ENCODE measurements at places on chromosomes 2 and 18. TPM values are rescaled to one million over a fixed set of nuclear protein-coding genes. Genes with fewer than 3 reads are reported as not detected.

DNA sequence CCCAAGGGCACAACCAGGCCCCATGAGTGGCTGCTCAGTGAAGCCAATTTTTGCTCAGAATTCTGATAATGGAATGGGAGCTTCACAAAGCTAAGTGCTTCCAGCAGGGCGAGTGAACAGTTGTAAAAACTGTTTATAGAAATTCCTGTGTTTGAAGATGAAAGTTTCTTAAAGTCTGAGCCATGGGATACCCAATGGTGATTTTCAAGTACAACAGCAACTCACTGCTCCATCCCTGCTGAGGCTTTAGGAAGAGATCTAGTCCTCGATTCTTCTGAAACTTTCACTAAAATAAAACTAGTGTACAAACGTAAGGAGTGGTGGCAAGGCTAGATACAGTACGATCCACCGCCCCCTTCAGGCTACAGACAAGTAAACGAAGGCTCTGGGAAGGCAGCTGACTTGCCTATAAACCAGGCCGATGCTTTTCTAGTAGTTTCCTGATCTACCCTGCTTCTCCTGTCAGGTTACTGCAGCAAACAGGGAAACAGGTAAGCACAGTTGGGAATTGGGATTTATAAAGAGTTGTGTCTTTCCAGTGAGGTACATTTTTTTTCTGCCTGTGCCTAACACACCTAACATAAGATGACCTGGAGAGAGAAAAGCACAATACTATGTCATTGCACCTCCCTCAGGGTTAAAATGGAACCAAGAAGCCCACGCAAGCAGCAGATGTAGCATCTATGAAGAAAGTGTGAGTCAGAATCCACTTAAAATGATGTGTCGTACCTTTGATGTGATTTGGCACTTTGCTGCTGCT is 108.7 kb downstream of the UXS1 start:
- DNase-seq: peak; percentile 53

- no peak for DNase-seq
These were observed 86.1 kb downstream of the SLC4A10 start for GRCh38 chr2:161710131-161710915.

- no peak for DNase-seq
These were observed 57.6 kb downstream of the EVA1A start for GRCh38 chr2:75503048-75503607.

GRCh38 chr2:224925061-224925809 is 117.0 kb downstream of the DOCK10 start:
- DNase-seq: no peak

DNA sequence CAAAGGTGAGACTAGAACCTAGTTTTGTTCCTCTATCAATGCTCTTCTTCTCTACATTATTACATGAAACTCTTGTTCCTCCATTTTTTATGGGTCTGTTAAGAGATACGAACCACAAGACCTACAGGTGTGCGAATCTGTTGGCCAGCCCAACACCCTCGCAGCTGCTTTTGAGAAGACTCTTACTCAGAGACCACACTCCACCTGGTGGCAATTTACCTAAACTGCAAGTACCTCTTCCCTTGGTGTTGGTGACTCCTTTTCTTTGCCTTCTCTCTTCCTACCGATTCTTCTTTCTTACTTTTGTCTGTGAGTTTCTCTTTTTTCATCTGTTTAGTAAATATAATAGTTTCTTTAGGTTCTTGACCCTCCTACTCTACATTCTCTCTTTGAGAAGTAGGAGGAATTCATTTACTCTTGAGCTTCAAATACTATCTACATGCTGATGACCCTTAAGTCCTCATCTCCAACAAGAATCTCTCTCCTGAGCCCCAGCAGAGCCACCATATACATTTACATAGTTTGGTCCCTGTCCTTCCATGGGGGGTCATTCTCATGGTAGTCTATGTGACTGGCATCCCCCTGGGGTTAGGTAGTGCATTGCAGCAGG is 81.8 kb upstream of the GAREM1 start:
- peak; percentile 57 for DNase-seq

GRCh38 chr2:60621688-60622429 is 68.4 kb upstream of the BCL11A start:
- DNase-seq: no peak

- DNase-seq: no peak
These were observed 320.4 kb upstream of the HS6ST1 start for GRCh38 chr2:128639120-128639477.

DNA sequence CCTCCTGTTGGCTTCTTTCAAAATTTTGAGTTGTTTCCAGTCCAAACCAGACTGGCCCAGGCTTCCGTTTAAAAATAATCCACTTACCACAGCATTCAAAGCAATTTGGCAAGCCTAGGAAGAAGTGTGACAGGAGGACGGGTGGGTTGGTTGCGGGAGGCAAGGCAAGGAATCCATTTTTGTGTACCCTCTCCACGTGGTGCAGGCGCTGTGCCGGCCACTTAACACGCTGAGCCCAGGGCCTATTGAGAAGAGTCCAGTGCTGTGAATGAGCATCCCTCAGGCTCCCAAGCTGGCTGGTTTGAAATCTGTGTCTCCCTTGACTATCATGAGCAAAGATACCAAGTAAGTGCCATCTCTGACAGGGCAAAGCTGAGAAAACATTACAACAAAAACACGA is 160.9 kb downstream of the NCKAP5 start:
- no peak for DNase-seq

DNA sequence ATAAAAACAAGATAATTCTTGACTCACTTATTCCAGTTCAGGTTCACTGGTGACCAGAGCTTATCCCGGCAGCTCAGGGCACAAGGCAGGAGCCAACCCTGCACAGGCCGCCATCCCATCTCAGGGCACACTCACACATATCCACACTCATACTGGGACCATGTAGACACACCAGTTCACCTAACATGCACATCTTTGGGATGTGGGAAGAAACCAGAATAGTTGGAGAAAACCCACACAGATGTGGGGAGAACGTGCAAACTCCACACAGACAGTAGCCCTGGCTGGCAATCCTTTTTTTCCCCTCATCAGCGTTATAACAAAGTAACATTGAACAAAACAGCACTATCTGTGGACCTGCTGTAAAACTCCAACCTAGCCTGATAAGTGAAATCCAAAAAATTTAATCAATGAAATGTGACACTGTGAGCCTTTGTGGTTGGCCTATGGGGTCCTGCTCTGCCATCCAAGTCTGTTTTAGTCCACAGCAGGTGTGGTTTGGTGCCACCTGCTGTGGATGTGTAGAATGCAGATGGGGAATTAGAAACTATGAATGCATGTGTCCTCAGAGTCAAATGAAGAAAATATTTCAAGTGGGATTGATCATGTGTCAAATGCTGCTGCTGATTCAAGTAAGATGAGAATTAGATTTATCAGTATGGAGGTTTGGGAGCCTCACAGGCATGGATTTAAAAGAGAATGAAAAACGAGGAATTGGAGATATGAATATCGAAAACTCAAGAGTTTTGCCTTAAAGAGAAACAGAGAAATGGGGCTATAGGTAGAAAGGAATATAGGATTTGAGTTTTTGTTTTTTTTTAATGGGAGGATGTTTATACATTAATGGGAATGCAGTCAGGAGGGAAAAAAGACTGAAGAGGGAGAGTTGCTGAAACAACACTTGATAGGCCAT is 47.0 kb downstream of the UGP2 start:
- DNase-seq: peak; percentile 54

DNA sequence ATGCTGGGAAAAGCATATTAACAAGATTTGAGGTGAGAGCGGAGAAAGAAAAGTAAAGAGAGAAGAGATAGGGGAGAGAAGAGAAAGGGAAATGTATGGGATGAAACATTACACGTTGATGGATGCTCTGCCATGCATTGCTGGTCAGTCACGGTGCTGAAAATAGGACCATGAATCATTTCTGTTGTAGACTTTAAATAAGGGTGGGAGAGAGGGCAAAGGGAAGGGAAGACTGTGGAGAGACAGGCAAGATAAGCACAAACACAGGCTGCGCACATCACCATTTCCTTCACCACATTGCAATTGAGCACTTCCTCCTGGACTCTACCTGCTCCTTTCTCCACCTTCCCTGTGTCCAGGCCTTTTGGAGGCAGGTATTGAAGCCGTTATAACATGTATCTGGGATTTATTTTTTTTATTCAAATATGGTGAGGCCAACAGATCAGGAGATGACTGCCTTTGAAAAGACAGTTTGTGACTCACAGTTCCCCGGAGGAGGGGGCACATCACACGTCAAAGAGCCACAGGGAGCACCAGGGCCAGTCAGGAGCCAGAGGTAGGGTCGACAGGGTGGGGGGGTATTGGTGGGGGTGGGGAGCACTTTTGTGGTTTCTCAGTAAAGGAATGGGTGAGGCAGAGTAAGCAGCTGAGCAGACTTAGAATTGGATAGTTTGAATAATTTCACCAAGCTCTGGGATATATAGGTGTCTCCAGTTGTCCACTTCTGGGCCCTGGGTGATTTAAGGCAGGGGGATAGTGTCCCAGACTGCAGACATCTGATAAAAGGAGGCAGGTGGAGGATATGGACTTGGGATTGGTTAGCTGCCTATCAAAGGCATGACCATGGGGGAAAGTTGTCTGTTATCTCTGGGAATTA is 372.8 kb upstream of the ST6GAL2 start:
- DNase-seq: no peak

DNA sequence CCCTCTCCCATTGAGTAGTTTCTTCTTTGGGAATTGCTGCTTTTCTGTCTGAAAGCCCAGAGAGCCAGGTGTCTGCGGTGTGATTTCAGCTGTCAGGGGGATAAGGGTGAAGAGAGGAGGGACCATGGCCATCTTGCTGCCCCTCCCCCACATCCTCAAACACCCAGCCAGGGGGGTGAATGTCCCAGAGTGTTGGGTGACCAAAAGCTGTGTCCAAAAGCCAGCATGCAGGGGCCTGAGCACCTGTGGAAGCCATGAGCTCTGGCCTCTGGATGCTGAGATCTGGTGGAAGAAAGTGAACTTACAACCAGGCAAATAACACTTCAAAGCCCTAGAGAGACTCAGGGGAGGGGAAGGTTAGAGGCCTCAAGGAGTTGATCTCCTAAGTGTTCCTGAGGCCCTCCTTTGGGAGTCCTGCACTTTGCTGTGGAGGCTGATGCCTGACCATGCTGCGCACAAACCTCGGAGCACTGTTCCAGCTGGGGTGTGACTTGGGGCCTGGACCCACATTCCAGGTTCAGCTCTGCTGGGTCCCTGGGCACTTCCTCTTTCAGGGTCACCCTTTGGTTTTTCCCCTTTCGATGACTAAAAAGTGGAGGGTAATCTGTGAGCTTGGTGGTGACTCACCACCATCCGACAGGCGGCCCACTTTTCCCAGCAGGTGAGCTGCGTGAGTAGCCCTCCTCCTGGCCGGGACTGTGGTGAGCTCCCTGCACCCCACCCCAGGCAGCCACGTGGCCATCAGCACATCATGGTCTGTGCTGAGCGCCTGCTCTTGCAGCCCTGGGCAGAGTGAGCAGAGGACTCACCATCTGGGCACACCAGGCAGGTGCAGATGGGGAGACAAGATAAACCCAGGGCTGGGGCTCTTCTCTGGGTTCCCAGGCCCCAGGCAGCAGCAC is 66.8 kb upstream of the FOSL2 start:
- no peak for DNase-seq

GRCh38 chr2:48910961-48911360 is 155.4 kb upstream of the LHCGR start:
- DNase-seq: no peak

DNA sequence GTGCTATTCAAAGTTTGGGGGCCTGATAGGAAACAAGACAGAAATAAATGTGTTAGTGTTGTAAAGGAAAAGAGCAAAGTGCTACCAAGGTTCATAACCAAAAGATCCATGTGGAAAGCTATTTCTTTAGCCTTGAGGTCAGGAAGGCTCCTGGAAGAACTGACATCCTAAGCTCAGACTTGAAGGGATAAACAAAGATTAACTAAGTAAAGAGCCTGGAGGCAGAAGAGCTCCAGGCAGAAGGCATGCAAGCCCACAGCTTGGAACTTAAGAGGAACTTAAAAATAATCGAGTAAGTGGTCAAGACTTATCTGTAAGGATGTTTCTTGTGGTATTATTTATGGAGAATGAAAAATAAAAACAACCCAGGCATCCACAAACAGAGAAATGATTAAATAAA is 245.0 kb upstream of the MGAT5 start:
- DNase-seq: no peak

- DNase-seq: no peak
These were observed 170.1 kb upstream of the KYNU start for GRCh38 chr2:142707318-142707717.

GRCh38 chr2:57434972-57435371 is 611.6 kb upstream of the VRK2 start:
- DNase-seq: no peak

DNA sequence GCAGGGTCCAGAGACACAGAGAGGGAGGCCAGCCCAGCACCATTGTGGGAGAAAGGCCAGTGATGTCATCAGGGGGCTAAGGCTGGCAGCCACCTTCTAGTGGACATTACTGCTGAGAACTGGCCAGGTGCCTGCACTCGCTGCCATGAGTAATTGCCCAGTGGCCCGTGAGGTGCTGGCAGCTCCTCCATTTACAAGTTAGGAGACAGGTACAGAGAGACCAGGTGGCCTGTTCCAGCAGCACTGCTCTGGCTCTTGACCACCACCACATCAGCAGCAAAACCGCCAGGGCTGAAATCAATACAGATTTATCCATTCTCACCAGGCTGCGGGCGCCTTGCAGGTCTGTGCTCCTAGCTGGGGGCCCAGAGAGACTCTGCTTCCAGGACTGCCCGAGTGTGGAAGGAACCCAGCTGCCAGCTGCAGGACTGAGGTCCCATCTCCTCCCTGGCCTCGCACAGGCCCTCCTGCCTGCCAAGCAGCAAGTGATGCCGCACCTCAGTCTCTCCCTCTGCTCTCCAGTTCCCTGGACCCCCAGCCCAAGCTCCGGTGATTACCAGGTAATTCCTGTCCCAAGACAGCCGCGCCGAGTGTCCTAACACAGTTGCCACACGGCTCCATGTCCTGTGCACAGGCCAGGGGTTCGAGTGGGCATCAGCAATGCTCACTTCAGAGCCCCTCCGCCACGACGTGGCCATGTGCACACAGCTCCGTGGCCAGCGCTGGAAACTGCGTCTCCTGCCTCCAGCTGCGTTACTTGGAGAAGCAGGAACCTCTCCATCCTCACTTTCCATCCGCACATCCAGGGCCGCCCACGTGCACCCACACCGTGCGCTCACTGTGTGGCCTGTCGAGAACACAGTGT is 101.0 kb upstream of the CTDP1 start:
- DNase-seq: no peak

DNA sequence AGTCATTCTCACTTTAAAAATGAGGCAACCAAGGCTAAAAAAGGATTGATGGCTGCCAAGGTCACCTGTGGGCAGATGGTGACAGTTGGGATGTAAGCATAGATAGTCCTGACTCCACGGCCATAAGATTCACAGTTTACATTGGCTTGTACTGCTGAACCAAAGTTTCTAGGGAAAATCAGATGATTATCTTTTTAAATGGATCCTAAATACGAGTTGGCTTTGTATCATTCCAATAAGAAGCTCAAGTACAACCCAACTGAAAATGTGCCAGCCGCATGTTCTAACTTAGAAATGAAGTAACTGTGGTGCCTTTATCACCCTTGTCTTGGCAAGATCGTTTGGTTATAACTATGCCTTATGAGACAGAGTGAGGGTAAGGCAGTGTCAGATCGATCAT is 27.6 kb downstream of the HK2 start:
- DNase-seq: no peak

Gene POU3F3
- total RNA-seq: not detected

Gene GREB1L
- total RNA-seq: 0.28 TPM

Gene PARD3B
- 38.7 TPM for total RNA-seq

Gene GCG
- not detected for total RNA-seq

Gene FARP2
- total RNA-seq: 49.7 TPM

Gene CYS1
- total RNA-seq: 5.1 TPM

Gene FOSL2
- 40.0 TPM for total RNA-seq

Gene CPO
- 0.20 TPM for total RNA-seq

Gene MC5R
- not detected for total RNA-seq

Gene PDE6D
- 21.5 TPM for total RNA-seq

Gene LAMA3
- total RNA-seq: 81.0 TPM

Gene KLHL30
- 2.1 TPM for total RNA-seq

Gene C2orf78
- total RNA-seq: not detected

Data from lung (tissue), 17 donors.